ENCODE measurements at places on chromosomes 5 and 9. TPM values are rescaled to one million over a fixed set of nuclear protein-coding genes. Genes with fewer than 3 reads are reported as not detected.

CCL28 gene
- 3.6 TPM for total RNA-seq

DNA sequence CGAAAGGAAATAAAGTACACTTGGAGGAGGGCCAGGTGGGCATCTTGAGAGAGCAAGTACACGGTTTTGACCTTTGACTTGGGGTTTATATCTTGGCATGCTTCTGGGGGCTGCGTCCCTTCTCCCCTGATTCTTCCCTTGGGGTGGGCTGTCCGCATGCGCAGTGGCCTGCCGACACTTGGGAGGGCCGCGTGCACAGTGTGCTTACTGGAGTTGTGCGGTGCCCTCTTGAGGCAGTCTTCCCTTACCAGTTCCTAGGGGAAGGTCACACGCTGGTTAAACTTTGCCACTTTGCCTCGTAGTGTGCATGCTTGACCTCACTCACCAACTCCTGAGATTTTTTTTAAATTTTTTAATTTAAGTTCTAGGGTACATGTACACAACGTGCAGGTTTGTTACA is 4.3 kb upstream of the CLPTM1L start:
- peaks cover 5% of the 10 kb centered on the region for H3K4me1 ChIP-seq
- H3K27ac ChIP-seq = no peak overlapping the region
- no peaks in the 10 kb centered on the region for H3K27me3 ChIP-seq
- no peak overlapping the region for H3K4me3 ChIP-seq

DNA sequence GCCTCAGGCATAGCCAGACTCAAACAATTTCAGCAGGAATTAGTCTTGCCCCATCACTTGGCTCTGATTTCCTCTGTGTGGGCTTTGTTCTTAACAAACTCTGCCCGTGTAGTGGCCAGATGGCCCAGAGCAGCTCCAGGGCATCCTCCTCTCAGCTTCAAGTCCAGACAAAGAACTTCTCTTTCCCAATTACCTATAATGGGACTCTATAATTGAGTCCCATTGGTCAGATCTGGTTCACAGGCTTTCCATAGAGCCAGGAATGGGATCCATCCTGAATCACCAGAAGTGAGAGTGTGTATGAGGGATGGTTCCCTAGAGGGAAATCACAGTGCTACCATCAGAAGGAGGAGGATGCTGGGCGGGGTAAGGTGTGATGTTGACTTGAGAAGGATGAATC is 515.8 kb downstream of the KIF4B start:
- no peak for DNase-seq
- H3K36me3 ChIP-seq = no peaks in the 10 kb centered on the region
- H3K4me1 ChIP-seq = no peaks in the 10 kb centered on the region
- H3K27me3 ChIP-seq = no peaks in the 10 kb centered on the region
- H3K4me3 ChIP-seq = no peak overlapping the region

DNA sequence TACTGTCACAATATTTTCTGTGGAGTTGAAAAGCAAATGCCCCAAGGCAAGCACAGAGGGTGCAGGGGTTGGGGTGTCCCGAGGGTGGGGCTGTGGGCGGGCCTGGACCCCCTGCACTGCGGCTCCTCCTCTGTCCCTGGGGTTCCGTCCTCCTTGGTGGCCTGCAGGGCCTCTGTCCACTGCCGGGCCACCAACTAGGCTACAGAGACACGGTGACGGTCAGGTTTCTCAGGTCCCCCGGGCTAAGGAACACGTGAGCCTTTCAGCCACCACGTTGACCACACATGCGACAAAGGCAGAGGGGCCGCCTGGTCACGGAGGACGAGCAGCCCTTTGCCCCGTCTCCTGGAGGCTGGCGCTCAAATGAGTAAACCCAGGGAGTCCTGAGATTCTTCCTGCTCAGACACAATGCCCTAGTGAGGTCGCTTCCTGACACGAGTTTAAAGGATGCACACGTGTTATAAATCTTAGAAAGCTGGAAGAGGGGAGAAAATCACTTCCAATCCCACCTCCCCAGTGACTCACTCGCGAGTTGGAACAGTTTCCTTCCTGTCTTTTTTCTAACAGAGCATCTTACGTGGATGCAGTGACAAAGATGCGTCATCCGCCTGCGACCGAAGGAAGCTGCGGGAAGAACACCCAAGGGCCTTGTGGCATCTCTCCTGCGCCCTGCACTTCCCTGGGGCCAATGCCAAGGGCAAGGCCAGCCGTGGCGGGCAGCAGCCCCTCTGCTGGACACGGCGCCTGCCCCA is 24.8 kb upstream of the OBP2B start:
- no peak for DNase-seq
- no peaks in the 10 kb centered on the region for H3K27me3 ChIP-seq
- no peaks in the 10 kb centered on the region for H3K36me3 ChIP-seq
- no peaks in the 10 kb centered on the region for H3K4me1 ChIP-seq
- no peak overlapping the region for H3K4me3 ChIP-seq

DNA sequence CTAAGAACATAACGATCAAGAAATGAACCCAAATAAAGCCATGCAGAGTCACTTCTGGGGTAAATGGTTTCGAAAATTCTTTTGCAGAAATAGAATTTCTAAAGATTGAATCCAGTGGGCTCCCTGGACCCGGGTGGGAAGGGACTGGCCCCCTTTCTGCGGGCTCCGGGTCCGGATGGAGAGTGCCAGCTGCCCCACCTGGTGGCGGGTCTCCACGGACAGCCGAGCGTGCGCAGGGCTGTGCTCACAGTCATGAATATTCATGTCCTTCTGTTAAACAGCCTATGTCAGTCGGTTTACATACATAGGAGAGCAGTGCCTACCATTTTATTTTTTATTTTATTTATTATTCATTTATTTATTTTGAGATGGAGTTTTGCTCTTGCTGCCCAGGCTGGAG is 4.7 kb upstream of the PPP1R26 start:
- no peak for DNase-seq
- H3K4me1 ChIP-seq = no peaks in the 10 kb centered on the region
- 0 out of 2 replicates have a peak, but pooled peaks cover 2% of the 10 kb centered on the region for H3K27me3 ChIP-seq
- no peaks in the 10 kb centered on the region for H3K36me3 ChIP-seq
- no peak overlapping the region for H3K27ac ChIP-seq

DNA sequence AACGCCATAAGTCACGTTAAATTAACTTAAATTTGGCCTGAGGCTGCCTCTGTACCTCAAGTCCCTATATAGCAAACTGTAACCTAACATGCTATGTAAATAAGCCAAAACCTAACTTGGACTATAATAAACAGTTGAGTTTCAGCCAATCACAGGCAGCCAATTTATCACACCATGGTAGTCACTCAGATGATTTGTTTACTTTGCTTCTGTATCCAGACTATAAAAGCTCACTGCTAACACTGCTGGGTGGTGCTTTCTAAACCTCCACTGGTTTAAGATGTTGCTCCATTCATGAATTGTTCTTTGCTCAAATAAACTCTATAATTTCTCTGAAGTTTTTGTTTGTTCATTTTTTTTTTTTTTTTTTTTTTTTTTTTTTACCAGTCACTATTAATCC is 62.8 kb downstream of the TRPM3 start:
- no peaks in the 10 kb centered on the region for H3K27me3 ChIP-seq
- H3K4me1 ChIP-seq = no peaks in the 10 kb centered on the region
- H3K4me3 ChIP-seq = no peak overlapping the region
- H3K36me3 ChIP-seq = no peaks in the 10 kb centered on the region

DAPK1 gene
- 94.7 TPM for total RNA-seq

TTLL11 gene
- total RNA-seq = 2.9 TPM
